Epithelial cell of alveolus of lung (primary cell): ENCODE measurements at places on chromosomes 6 and 20. TPM values are rescaled to one million over a fixed set of nuclear protein-coding genes. Genes with fewer than 3 reads are reported as not detected.

SNX9 gene
- total RNA-seq = 29.1 and 31.3 TPM in 2 replicates

DPPA5 gene
- not detected in 2 replicates for total RNA-seq

PPIL6 gene
- total RNA-seq = 0.88 and 1.6 TPM in 2 replicates

RNF5 gene
- total RNA-seq = 55.0 and 69.3 TPM in 2 replicates

HIVEP2 gene
- total RNA-seq = 10.7 and 14.8 TPM in 2 replicates

BPI gene
- 0.13 and 3.2 TPM in 2 replicates for total RNA-seq

BNIP5 gene
- total RNA-seq = not detected in 2 replicates

SLC22A7 gene
- total RNA-seq = not detected in 2 replicates

HDGFL1 gene
- total RNA-seq = not detected in 2 replicates

CLVS2 gene
- under 0.01 TPM in 1 of 2 replicates, not detected in the other for total RNA-seq

C6orf58 gene
- total RNA-seq = not detected in 2 replicates

NKAPL gene
- total RNA-seq = 2.3 and 2.5 TPM in 2 replicates

PRR18 gene
- 0.13 TPM in 1 of 2 replicates, not detected in the other for total RNA-seq

NMBR gene
- not detected in 2 replicates for total RNA-seq

SNAI1 gene
- total RNA-seq = 11.7 and 12.4 TPM in 2 replicates

PERP gene
- 27.6 and 45.8 TPM in 2 replicates for total RNA-seq

E2F1 gene
- total RNA-seq = 3.9 and 13.4 TPM in 2 replicates

PAK5 gene
- total RNA-seq = not detected in 2 replicates

RBL1 gene
- total RNA-seq = 5.8 and 6.7 TPM in 2 replicates
